ENCODE measurements at places on chromosomes 11 and 22.

DNA sequence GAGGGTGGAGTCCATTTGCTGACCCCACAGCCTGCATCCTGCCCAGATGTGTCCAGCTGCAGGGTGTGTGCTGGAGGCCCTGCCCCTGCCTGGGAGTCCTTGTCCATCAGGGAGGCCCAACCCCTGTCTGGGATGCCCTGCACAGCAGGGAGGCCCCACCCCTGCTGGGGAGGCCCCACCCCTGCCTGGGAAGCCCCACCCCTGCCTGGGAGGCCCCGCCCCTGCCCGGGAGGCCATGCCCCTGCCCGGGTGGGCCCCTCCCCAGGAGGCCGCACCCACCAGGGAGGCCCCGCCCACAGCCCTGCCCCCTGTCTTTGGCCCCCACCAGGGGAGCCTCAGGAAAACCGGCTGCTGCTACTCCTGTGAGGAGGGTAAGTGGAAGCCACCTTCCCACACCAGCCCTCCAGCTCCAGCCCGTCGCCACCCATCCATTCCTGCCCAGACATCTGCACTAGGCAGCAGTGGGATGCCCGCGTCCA is 37.2 kb downstream of the MUC5B start:
- DNase-seq = no peak

DNA sequence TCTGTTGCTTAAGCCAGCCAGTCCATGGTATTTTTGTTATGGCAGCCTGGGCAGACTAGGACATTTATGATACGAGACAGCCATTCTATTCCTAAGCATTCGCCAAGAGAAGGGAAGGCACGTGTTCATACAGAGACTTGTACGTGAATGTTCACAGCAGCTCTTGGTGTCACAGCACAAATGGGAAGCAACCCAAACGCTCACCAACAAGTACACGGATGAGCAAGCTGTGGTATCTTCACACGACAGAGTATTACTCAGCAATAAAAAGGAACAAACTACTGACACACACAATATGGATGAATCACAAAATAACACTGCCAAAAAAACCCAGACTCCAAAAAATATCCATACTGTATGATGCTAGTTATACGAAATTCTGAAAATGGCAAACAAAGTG is 85.1 kb downstream of the PHF21B start:
- DNase-seq = no peak

DNA sequence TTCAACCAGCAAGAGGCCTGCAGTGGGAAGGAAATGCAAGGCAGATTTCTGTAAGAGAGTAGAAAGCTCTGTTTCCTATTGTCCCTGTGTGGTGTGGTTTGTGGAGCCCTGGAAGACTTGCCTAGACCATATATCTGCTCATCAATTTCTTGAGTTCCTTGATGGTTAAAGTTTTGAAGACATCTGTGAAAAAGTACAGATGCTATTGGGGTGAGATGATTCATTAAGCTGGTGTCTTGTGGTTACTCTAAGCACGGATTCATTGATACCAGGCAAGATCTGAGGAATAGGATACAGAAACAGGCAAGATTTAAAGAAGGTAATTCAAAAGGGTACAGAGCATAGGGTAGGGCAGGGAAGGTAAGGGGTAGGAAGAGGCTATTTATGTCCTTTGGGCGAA is 275.8 kb upstream of the SESN3 start:
- no peak for DNase-seq

DNA sequence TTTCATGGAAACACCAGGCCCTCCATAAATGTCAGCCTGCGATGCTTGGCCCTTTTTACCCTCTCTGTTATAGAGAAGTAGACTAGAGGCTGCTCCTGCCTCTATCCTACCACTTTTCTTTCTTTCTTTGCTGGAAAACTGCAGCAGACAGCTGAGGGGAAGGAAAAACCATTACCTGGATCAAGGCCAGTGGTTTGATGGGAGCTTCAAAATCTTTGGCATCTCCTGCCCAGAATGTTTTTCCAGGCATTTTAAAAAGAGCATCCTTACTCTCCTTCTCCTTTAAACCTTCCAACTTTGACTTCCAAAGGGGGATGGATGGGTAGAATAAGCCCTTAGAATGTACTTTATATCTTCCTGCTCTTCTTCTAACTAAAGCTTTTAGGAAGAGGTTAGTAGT is 44.9 kb downstream of the EXT2 start:
- no peak for DNase-seq

- DNase-seq = no peak
These were observed at the start of gene OR52W1 for GRCh38 chr11:6199174-6199810. OR52W1 (plus strand) TSS chr11:6199224; CDS start chr11:6199224, 0 bp downstream.

GRCh38 chr11:81331088-81331487 is 1402.6 kb downstream of the FAM181B start:
- no peak for DNase-seq
